ENCODE measurements at places on chromosomes 3 and 15. TPM values are rescaled to one million over a fixed set of nuclear protein-coding genes. Genes with fewer than 3 reads are reported as not detected.
A peak's percentile ranks its signal among the peaks of the same experiment; 100 is the strongest.

- ATAC-seq = no peak
These were observed 55.1 kb upstream of the ICE2 start for GRCh38 chr15:60534051-60534450.

DNA sequence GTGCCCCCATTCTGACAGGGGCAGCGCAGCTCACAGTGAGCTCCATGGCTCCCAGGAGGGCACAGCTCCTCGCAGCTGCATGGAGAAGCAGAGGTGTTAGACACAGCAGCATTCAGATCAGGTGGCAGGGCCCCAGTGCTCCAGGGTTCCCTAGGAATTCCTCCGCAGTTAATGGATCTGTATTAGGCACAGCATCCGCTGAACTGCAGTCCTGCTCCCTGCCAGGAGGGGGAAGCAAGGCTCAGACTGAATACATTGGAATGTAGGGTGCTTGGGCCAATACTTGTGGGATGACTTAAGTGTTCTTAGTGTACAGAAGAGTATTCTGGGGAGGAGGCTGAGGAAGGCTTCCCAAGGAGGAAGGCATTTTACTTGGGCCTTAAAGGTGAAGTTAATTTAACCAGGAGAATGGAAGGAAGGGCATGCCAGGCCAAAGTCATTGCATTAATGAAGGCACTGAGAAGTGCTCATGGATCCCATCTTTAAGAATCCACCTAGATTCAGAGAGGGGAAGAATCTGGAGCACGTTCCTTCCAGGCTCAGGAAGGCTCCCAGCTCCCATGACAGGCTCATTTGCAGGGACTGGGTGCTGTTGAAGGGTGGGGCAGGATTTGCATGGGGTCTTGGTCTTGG is 111.6 kb downstream of the RAB11A start:
- ATAC-seq = no peak

GRCh38 chr15:87155771-87156170 is 1076.1 kb downstream of the AGBL1 start:
- no peak for ATAC-seq

DNA sequence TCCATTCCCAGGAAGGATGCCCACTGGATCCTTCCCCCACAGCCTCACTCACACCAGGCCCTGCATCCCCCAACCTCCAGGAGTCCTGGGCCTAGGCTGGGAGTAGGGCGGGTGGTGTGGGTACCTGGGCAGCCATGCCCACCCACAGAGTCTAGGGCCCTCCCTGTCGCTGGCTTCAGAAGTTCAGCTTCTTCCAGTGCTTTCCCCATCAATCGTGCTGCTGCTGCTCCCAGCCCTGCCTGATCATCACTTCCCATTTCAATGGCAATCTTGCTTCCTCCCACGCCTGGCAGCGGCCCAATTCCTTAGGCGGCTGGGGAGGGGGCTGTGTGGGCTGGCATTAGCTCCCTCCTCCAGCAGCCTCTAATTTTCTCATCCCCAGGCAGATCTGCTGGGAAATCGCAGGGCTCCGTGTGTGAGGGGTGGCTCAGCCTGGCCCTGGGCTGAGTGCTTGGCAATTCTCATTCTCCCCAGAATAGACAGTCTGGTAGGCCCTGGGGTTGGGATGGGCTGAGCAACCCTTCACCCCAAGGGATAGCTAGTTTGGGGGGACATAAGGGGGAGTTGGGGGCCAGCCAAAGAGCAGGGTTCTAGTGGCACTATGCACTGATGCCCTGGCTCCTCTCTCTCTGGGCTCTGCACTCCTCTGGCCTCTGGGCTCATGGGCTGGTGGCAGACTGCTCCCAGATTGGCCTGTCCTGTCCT is 66.4 kb downstream of the SCN5A start:
- no peak for ATAC-seq

- no peak for ATAC-seq
These were observed 801.9 kb downstream of the PLOD2 start for GRCh38 chr3:145359040-145359439.

DNA sequence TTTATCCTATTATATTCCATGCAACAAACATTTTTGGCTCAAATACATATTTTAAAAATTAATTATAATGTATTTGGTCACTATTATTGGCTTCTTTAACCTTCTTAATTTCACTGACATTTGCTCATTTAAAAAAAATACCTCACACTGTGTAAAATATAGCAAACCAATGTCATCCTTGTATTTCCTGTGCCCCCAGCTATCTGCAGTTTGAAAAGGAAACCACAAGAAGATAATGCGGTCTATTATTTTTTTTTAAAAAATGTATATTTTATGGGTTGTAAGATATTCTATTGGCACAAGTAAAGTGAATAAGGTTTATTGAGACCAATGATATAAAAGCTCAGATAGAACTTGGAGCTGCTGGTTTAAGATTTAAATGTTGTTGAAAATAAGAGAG is 904.2 kb downstream of the SI start:
- no peak for ATAC-seq

HESX1 gene
- 0.65 TPM for total RNA-seq

- ATAC-seq = no peak
These were observed 305.9 kb upstream of the ARRDC4 start for GRCh38 chr15:97654481-97655076.

DNA sequence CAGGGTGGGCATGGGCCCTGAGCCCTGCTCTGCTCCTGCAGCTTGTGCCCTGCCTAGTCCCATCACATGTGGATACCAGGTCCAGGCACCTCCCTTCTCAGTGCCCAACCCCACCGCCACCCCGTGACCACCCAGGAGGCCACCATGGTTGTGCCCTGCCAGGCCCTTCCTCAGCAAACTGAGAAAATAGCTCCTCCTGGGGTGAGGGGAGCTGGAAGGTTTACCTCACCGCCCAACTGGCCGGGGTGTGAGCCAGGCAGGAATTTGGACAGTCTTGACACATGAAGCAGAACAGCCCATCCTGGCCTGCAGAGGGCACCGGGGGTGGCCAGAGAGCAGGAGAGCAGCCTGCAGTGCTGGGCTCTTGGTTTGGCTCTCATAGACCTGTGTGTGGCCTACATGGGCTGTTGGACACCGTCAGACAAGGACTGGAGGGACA is 11.4 kb upstream of the C3orf22 start:
- no peak for ATAC-seq

- no peak for ATAC-seq
These were observed 78.4 kb downstream of the DUT start for GRCh38 chr15:48409623-48410022.

- ATAC-seq = no peak
These were observed 126.4 kb downstream of the GREM1 start for GRCh38 chr15:32844118-32844711.

DNA sequence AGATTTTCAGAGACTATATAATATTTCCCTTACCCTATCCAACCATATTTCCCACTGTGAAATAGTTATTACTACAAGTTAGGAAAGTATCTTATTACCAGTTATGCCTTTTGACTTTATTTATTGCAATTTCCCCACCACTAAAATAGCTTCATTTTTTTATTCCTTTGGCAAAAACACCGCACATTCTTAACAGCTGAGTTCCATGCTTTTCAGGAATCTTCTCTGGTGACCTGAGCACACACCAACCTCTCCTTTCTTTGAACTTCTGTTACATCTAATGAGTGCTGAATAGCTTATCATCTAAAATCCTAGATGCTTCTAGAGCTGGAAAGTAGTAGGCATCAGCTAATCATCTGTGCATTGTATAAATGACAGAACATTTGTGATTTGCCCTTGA is 99.1 kb downstream of the UBE2E2 start:
- ATAC-seq = no peak

DNA sequence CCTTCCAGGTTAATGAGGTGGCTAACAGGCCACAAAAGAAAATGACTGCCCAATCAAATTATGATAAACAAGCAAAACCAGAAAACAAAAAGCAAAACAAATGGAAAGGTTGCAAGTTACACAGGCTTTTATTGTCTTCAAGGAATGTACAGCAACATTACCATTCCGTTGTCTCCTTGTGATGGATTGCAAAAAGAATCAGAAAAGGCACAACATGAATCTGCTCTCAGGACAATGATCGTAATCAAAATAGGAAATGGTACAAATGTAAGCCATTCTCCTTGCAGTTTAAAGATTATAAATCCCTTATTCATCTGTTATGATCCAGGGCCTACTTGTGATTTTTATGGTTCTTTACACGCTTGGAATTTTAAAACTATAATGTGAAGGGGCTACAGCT is 125.8 kb downstream of the ECT2 start:
- no peak for ATAC-seq

DNA sequence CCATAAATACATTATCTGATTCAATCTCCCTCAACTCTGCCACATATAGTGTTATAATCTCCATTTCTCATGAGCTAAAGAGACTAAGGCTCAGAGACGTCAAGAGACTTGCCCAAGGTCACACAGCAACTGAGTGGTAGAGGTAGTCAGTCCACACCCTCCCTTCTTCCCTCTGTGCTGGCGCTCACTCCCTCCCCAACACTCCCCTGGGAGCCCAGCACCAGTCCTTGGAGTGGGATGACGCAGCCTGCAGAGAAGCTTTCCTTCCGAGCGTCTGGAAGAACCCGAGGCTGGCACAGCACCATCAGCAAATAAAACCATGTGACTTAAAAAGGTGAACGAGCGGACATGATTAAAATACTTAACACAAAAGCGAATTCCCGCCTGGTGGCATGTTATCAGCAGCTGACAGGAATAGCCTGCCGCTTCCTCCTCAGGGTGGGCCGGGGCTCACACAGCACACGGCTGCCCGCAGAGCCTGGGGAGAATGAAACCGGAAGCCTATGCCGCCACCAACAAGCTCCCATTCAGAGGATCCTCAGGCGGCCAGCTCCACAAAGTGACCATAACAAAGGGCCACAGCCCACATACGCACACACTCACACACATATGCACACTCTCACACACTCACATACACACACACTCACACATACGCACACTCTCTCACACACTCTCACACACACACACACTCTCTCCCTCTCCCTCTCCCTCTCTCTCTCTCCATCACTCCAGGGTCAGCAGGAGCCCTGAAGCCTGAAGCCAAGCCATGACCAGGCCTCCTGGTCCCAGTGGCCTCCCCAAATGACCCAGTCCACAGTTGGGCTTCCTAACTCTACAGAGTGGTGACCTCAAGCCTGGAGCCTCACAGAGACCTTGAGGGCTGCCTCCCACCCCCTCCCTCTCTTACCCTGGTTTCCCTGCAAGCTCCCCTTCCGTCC is 120.5 kb downstream of the XXYLT1 start:
- peak; percentile 54 for ATAC-seq

DNA sequence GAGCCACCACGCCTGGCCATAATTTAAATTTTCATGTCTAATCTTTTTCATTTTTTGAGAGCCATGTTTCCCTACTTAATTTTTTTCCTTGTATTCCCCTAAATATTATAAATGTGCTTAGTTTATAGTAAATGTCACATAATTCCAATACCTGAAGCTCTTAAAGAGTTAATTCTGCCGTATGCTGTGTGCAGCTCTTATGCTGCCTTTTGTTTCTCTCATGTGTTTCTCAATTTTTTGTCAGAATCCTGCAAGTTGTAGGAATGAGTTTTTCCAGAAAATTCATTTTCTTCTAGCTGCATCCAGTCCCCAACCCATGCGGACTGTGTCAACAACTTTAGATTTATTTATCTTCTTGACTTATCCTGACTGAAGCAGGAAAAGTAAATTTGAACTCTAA is 90.9 kb upstream of the ROBO2 start:
- no peak for ATAC-seq

FES gene
- 122 TPM for total RNA-seq

DNA sequence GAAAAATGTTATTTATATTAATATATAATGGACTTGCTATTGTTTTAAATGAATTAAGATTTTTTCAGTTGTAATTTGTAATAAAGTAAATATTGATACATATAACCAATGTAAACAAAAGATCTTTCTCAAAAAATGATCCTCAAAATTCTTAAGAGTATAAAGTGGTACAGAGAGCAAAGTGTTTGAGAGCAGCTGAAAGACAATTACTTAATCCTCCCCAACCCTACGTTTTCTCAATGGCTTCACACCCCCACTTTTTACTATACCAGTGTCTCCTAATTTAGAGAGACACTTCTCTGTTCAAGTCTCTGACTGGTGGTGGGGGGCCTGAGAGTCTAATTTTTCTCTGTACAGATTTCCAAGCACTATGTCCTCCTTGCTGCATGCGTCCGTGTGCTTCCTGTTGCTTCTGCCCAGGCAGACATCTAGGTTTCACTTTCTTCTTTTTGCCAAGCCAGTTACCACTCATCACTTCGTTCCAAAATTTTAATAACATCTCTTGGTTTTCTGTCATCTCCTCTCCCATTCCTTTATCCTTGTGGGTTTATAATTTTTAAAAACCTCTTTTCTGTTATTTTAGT is 276.3 kb upstream of the DNAJC19 start:
- ATAC-seq = no peak

DNA sequence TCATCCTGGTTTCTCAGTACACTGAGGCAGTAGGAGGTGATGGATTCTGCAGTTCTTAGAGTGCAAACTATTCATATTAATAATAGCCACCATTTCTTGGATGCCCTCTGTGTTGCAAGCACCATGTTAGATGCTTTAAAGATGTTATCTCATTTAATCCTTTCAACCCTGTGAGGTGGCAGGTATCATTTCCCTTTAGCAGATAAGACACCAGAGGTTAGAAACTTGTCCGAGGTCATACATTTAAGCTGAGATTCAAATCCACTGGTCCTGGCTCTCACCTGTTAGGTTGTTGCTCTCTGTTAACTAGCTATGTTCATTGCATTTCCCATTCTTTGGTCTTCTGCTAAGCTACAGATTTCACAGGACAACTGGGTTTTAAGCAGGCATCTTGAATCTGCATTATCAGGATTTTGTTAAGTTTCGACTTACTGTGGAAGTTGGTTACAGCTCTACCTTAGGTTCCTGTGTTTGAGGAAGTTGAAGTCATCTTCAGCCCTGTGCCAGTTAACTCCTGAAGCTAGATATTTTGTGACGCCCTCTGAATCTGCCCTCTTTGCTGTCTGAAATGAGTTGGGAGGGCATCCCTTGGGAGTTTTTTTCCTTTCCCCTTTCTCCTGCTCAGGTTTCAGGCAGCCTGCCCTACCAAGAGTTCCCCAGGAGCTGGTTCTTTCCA is 6.4 kb downstream of the PDE8A start:
- ATAC-seq = peak; percentile 17

IL17RB gene
- total RNA-seq = 1.8 TPM

DNA sequence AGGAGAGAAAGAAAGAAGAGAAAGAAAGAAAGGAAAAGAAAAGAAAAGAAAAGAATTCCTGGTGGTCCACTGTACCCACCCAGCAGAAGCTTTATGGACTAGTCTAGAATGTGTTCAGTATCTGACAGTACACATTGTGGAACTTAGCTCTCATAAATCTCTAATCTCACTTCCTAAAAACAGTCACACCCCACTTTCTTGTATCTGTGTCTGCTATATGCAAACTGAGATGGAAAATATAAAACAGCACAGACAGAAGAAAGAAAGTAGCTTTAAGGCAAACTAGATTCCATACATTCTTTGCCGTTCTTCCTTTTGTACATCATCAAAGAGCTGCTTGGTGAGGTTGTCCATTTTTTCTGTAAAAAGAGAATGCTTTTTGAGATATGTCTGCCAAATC is 41.1 kb upstream of the GNB5 start:
- ATAC-seq = peak; percentile 15

RBP2 gene
- not detected for total RNA-seq

- no peak for ATAC-seq
These were observed 111.1 kb upstream of the WNT5A start for GRCh38 chr3:55598224-55598623.

LRTM1 gene
- total RNA-seq = not detected

POLQ gene
- total RNA-seq = 11.8 TPM

Measured in activated T-helper 17 cell treated with anti-CD3 and anti-CD28 coated beads, Interleukin-2, amount 50 U/mL, for 72 hours (primary cell).